ENCODE measurements at places on chromosomes 12 and 14.
A peak's percentile ranks its signal among the peaks of the same experiment; 100 is the strongest.

GRCh38 chr14:96917442-96917963 is 120.3 kb downstream of the VRK1 start:
- no peak for DNase-seq

DNA sequence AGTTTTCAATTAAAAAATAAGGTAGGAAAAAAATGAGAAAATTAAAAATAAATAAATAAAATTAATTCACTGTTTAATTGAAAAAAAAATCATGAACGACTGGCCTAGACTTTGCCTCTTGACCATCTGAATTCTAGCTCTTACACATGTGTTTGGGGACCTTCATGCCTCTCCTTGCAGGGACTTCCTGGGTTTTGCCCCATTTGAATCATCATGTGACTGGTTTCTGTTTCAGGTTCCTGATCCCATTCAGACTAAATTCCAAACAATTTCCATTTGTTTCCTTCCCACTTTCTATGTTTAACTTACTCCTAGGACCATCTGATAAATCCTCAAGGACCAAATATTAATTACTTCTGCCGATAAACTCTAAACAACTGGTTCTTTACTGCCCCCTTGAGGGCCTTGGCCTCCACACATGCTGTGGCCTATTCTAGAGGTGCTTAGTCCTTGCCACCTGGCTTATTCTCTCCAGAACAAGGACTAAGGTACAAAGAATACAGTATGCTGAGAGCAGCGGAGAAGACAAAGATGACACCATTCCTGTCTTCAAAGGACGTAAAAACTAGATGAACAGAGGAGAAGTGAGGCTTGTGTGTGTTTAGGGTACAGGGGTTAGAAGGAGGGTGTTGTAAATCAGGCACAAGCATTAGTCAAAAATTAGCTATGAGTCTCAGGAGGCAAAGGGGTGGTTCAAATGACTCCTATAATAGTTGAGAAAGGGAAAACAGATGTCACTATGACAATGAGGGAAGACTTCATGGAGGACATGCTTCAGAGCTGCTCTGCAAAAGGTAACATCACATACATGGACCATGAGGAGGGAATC is 125.8 kb upstream of the AVPR1A start:
- DNase-seq = peak; percentile 21

DNA sequence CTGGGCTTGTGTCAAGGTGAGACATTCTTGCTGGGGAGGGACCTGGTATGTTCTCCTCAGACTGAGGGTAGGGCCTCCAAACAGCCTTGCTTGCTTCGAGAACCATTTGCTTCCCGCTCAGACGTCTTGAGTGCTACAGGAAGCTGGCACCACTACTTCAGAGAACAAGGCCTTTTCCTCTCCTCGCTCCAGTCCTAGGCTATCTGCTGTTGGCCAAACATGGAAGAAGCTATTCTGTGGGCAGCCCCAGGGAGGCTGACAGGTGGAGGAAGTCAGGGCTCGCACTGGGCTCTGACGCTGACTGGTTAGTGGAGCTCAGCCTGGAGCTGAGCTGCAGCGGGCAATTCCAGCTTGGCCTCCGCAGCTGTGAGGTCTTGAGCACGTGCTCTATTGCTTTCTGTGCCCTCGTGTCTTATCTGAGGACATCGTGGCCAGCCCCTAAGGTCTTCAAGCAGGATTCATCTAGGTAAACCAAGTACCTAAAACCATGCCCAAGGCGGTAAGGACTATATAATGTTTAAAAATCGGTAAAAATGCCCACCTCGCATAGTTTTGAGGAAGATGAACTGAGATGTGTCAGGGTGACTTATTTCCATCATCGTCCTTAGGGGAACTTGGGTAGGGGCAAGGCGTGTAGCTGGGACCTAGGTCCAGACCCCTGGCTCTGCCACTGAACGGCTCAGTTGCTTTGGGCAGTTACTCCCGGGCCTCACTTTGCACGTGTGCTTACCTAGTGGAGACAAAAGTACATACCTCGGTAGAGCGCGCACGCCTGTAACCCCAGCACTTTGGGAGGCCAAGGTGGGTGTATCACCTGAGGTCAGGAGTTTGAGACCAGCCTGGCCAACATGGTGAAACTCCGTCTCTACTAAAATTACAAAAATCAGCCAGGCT is 4.3 kb downstream of the GAPDH start:
- DNase-seq = peak; percentile 26

DNA sequence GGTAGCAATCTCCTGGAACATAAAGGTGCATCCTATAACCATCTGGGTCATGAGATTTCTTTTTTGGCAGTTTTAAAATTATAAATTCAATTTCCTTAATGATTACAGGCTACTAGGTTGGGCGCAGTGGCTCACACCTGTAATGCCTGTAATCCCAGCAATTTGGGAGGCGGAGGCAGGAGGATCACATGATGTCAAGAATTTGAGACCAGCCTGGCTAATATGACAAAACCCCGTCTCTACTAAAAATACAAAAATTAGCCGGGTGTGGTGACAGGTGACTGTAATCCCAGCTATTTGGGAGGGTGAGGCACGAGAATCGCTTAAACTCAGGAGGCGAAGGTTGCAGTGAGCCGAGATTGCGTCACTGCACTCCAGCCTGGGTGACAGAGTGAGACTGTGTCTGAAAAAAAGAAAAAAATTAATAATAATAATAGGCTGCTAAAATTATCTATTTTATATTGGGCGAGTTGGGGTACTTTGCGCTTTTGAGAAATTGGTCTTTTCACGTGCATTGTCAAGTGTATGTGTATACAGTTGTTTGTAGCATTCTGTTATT is 17.2 kb upstream of the ARF6 start:
- no peak for DNase-seq

DNA sequence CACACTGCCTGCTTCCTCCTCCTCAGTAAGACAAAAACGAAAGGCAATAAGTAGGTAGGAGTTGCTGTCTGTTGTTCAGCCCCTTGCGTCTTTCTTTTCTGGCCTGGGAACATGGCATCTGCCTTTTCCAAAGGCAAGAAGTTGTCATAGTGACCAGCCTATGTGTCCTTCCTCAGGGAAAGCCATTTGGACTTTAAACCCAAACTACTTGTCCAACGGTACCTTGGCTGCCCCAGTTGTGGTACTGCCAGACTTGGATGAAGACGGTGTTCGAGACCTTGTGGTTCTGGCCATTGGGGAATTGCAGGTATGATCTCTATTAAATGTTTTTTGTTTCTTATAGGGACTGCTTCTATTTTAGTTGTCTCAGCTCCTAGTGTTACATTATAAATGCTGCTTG is 18.5 kb downstream of the FAM234B start:
- no peak for DNase-seq

GRCh38 chr14:33946679-33947476 is 4.0 kb downstream of the EGLN3 start:
- no peak for DNase-seq

DNA sequence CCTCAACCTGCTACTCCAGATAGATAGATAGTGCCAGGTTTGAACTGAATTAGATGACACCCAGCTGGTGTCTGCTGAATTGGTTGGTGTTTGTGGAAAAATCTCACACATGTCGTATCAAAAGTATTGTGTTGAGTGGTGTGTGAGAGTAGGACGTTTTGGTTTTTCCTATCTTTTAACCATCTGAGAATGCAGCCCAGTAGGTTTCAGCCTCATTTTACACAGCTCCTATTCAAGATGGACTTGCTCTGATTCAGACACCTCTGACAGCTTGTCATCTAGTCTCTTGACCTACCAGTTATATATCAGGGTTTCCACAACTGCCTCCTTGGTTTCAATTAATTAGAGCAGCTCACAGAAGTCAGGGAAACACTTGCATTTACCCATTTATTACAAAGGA is 254.4 kb downstream of the KTN1 start:
- DNase-seq = no peak

DNA sequence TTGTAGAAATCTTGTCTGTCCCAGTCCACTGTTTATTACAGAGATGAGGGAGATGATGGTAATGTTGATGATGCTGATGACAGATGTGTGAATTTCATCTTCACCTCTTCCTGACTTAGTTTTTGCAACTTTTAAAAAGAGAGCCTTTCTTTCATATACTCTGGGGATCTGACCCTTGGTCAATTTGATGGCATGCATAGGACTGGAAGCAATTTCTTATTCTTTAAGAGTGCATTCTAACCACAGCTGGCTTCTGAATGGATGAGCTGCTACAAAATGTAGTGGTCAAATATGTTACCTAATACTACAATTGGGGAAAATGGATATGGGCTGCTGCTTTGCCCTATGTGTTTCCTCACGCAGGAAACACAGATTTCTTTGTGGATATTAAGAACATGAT is 80.8 kb downstream of the MYRFL start:
- no peak for DNase-seq

GRCh38 chr12:101763246-101763931 is 24.1 kb upstream of the SYCP3 start:
- peak; percentile 70 for DNase-seq

GRCh38 chr14:69540654-69541335 is 33.9 kb downstream of the CCDC177 start:
- DNase-seq = peak; percentile 66

DNA sequence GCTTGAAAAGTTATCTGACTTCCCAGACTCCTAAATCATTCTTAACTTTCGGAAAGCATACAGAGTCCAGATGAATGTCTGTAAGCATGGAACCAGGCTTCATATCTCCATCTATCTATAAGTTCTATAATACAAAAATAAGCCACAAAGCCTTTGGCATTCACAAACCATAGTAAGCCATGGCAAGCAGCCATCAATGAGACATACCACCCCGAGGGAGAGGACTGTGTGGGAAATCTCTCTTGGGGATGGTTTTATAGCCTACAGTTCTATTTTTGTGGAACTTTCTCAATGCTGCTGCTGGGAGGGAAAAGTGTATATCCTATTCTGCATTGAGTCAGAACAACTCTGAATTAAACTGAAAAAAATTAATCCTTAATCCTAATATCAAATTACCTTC is 20.4 kb downstream of the EGLN3 start:
- DNase-seq = no peak

- no peak for DNase-seq
Observed at GRCh38 chr12:65885312-65885711, 61.0 kb downstream of the HMGA2 start.

- DNase-seq = peak; percentile 35
Observed at GRCh38 chr12:117100851-117101673, 1.8 kb upstream of the TESC start.

- DNase-seq = no peak
Observed at GRCh38 chr14:34257505-34257904, 204.5 kb downstream of the SPTSSA start.

GRCh38 chr14:89915114-89915878 is 39.2 kb downstream of the EFCAB11 start:
- peak; percentile 45 for DNase-seq

DNA sequence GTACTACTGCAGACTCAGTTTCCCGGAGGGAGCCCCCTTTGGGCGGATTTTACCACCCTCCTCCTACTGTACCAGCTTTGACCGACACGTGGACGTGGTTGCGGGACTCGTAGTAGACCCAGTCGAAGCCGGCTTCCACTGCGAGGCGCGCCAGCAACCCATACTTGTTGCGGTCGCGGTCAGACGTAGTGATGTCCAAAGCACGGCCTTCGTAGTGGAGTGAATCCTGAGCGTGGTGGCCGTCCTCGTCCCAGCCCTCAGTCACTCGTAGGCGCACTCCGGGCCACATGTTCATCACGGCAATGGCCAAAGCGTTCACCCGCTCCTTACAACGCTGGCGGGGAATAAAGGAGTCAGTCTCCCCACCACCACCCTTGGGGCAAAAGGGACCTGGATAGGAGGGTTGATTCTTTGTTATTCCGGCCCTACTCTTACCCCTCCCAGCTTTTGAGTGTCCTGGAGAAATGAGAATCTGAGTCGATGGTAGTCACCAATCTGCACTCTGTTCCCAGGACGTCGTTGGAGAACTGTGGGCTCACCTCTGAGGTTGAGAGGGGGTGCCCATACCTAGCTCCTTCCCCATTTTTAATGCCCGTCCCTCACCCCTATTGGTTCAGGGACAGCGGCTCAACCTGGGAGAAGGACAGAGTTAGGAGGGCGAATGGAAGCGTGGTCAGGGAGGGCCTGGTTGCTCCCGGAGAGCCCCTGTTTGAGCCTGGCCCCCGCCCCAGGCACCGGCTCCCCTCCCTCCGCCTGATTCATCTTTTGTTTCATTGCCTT is 3.4 kb downstream of the DHH start:
- no peak for DNase-seq

DNA sequence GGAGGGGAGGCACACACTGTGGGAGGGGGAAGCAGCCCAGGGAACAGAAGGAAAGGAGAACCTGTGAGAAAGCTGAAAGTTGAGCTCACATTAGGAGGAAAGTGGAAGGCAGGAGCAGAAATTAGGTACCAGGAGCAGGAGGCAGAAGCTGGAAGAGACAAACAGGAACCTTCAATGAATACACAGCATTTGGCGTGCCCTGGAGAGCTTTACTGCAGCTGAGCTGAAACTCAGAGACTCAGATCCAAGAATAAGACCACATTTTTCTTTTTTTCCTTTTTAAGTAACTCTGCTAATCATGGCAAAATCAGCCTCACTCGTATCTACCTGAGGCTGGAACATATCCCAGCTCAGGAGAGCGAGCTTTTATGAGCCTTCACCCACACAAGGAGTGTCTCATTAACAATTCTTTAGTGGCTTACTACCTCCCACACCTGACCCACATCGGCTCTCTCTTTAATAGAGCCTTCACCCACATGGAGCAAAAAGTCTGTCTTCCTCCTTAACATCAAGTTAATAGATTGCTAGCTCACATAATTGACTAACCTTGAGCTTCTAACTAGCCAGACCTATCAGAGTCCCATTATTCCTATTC is 18.2 kb upstream of the CERS5 start:
- no peak for DNase-seq
